ENCODE measurements at places on chromosomes 11 and 22.

- no peak for DNase-seq
These were observed 14.5 kb upstream of the PHLDA2 start for GRCh38 chr11:2943711-2944118.

DNA sequence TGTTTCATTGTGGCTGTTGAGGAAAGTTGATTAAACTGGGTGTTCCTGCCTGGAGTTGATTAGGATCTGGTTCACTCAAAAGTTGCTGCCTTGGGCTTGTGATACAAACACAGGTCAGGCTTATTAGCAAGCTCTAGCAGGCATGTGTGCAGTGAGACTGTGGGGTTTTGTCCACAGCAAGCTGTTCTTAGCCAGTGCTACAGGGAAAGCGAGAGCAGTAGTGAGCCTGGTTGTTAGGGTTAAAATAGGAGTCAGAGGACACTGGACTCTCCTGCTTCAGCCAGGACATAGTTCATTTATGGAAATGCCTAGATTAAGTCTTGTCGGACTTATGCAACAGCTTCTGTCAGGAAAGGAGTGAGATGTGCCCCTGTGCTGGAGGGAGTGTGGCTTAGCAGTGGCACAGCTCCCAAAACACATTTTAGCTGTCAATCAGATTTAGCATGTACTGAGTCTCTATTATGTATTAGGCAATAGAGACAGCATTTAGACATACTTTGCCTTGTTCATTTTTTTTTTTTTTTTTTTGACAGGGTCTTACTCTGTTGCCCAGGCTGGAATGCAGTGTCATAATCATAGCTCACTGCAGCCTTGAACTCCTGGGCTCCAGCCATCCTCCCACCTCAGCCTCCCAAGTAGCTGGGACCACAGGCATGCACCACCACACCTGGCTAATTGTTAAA is 8.7 kb downstream of the SNRPD3 start:
- no peak for DNase-seq

DNA sequence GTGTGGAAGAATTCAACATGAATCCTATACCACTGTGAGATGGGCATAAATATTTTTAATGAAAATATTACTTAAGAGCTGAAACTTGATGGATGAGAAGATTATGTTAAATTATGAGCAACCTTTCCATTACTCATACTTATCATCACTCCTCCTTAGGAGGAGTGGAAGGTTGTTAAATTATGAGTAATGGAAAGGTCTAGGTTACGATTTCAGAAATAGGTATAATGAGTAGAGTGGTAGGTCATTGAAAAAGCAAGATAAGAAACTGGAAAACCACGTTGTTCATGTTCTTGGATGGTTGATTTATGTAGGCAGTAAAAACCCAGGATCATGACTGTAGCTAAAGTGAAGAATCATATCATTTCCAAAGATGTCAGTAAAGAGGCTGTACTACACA is 973.2 kb upstream of the RAG2 start:
- no peak for DNase-seq

DNA sequence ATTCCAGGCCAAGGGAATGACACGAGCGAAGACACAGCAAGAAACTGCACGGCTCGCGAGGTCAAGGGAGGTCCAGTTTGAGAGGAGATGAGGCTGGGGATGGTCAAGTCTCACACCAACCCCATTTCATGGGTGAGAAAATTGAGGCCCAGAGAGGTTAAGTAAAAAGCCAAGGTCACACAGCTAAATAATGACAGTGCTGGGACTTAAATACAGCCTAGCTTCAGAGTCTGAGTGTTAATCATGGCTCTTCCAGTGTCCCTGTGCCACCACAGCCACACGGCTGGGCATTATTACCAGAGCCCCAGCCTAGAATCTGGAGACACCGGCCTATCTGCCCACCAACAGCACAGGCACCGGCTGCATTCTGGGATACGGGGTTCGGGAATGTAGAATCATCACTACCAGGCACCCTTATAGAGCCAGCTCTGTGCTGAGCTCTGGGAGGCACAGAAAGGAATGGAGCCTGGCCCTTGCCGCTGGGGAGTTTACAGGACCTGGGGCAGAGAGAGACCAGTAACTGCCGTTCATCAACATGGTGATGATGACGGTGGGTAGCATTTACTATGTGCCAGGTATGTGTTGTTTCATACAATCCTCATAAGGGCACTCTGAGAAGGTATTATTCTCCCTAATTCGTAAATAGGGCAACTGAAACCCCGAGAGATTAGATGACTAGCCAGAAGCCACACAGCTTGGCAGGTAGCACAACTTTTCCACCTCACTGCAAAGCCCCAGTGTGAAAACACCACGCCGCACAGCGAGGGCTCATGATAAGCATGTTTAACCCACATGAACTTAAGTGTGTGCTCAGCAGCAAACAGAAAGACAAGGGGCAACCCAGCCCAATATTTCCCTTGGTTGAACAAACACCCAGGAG is 51.8 kb downstream of the CD6 start:
- DNase-seq, result no peak

DNA sequence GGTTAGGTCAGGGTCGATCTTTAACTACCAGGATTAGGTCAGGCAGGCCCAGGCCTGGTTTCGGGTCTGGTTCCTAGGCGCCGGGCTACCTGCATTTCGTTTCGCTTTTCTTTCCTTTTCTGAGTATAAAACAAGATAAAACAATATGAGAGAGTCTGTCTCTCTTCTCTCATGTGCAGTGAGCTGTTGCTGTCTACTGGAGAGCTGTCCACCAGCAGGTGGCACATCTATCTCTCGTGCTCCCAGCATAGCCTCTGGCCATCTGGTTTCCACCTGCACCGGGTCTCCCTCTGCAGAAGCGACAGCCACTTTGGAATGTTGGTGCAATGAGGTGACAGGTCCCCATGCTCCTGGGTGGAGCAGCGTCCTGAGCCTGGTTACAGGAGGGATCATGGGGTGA is 27.6 kb downstream of the RIBC2 start:
- no peak for DNase-seq

DNA sequence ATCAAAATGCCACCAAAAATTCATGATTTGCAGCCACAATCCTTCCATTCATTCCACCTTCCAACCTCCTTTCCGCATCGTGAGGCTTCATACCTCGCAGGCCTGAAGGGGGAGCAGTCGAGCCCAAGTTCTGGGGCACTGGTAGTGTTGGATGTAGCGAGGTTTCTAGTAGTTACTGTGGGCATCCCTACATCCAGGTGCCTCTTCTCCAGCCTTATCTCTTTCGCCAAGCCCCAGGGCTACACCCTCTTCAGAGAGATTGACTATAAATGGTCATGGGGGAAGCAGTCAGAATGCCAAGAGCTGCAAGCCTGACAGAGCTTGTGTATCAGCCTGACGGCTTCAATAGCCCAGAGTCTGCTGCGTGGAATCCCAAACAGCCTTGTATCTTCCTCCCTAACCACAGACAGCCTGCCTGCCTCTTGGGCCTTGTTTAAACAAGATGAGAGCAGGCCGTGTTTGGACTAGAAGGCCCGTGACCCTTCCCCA is 28.9 kb downstream of the CLMP start:
- no peak for DNase-seq

DNA sequence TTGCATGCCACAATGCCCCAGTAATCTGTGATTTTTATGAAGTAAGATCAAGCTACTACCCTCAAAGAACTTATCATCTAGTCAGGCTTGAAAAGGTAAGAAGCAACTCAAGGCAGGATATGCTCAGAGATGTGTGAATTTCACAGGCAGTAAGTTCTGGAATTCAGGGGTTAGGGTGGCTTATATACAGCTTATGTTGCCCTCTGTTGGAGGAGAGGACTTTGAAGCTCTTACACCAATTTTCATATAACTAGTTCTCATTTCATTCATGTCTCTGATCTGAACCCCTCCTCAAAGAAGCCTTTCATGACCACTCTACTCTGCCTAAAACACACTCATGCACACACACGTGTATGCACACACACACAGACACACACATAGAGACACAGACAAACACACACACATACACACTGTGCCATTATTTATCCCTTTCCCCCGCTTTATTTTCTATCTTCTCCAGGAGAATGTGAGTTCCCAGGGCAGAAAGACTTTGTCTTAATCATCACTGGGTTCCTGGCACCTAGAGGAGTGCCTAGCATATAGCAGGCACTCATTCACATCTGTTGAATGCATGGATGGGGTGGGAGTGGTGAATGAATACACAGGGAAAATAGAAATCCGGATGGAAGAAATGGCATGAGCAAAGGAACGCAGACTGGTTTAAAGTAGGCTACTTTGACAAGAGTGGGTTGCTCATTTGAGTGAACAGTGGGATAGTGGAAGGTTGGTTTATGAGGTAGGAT is 220.7 kb upstream of the ZBED5 start:
- DNase-seq, result no peak

DNA sequence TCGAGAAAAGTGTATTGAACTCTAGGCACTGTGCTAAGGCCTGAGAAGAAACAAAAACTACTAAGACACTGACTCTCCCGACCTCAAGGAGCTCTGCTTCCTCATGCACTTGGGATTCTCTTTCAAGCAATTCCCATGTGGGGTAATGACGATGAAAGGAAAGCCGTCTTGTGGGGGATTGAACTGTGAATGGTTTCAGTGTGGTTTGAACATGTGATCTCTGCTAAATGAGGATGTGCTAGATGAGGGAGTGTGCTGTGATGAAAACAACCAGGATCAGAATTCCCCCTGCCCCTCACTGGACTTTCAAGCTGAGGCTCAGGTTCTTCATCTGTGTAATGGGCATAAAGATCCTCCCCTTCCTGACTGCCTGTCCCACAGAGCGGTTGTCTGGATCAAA is 74.9 kb downstream of the DEPDC5 start:
- no peak for DNase-seq

GRCh38 chr11:45060707-45061106 is 85.7 kb upstream of the PRDM11 start:
- no peak for DNase-seq

- DNase-seq, result no peak
These were observed at the start of gene OPCML for GRCh38 chr11:133531971-133532651. TSS of gene OPCML (minus strand) at chr11:133532501.

DNA sequence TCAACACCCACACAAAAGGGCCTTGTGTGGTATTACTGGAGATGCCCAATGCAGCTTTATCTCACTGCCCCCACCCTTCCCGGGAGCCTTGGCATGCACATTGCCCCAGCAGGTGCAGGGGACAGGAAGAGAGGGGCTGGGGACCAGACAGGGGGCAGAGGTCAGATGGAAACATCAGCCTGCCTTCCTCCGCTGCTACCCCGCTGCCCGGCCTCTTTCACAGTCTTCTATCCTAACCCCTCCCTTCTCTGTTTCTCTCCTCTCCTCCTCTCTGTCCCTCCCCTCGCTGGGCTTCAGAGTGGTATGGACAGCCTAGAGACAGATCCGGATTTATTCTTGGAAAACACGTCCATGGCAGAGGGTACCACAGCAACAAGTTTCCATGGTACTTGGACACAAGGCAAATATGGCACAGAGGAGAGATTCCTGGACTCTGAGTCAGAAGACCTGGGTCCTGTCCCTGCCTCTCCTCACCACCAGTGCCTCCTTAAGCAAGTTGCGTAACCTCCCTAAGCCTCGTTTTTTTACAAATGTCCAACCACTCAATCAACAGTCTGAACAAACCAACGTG is 8.3 kb upstream of the IGSF9B start:
- DNase-seq, result no peak

DNA sequence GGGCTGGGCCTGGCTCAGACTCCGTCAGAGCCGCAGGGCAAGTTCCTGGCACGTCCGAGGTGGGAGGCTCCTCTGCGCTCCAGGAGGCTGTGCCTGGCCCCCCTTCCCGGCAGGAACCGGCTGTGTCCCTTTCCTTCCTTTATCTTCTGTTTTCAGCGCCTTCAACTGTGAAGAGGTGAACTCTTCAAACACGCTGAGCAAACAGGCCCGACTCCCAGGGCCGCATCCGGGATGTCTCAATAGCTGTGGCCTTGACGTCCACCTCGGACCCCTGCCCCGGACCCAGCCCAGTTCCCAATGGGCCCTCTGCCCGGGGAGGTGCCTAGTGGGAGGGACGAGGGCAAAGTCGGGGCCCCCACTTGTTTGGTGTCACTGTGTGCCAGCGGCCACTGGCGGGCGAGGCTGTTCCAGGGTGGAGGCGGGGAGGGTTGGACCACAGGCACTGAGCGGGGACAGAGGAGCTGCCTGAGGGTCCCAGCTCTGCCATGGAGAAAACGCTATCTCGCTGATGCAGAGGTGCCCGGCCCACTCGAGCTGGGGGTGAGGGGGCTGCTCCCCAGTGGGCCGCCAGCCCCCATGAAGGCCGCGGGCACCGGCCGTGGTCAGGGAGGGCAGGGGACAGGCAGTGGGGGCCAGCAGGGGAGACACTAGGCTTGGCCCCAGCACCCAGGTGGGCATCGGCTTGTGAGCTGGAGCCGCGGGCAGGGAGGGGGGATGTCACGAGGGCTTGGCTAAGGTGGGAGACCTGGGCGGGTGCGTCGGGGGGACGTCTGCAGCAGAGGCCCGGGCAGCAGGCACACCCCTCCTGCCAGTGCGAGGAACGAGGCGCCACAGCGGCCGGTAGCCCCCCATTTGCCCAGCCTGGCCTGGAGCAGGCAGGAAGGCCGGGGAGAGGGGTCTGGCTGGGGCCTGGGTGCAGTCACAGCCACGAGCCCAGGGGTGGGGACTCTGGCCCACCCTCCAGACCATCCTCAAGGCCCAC is 2.7 kb upstream of the MUC5B start:
- no peak for DNase-seq

DNA sequence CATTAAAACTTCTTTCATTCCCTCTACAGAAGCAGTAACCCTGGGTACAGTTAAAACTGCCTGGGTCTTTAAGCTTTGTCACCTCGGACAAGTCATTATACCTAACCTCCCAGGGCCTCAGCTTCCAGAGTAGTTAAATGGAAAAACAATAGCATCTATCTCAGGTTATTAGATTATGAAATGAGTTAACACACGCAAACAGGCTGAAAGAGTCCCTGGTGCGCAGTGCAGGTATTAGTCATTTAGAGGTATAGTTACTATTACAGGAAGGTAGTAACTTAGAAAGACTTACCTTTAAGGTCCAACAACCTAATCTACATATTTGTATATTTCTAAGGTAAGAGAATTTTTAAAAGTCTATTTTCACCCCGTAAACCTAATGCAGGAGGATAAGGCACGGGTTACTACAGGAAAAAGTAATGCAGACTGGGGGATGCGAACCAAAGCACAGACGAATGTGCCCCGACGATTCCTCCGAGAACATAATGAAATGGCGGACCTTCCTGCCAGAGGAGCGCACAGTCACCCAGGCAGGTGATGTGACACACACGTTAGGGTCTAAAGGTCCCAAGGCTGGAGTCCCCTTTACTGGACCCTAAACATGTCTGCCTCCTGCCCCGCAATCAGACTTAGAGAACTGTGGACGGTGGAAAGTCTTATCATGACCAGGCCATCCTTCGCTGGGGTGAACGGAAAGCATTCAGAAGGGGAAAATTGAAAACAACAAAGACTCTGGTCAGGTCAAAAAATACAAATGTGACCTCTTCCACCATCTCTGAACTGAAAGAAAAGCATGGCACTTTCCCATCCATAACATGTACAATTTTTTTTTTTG is 1.3 kb downstream of the NAP1L4 start:
- no peak for DNase-seq

- no peak for DNase-seq
These were observed 31.0 kb upstream of the HMOX1 start for GRCh38 chr22:35349704-35350538.

- no peak for DNase-seq
These were observed 6.3 kb downstream of the ZDHHC5 start for GRCh38 chr11:57674251-57674650.

Data from stimulated activated CD4-positive, alpha-beta T cell treated with anti-CD3 and anti-CD28 coated beads, Interleukin-1b, Interleukin-23, amount 100 ng/mL, for 24 hours (primary cell).